Esophagus muscularis mucosa (tissue), 4 donors: ENCODE measurements at places on chromosomes 12 and 14. TPM values are rescaled to one million over a fixed set of nuclear protein-coding genes. Genes with fewer than 3 reads are reported as not detected.

The TTC9 gene
- total RNA-seq = 1.7 TPM

The CCDC197 gene
- not detected for total RNA-seq

The AP1G2 gene
- 15.9 TPM for total RNA-seq

GRCh38 chr14:78782551-78782950 is 612.4 kb downstream of the NRXN3 start:
- no peak for DNase-seq

GRCh38 chr14:52663850-52664249 is 31.5 kb downstream of the ERO1A start:
- no peak for DNase-seq

DNA sequence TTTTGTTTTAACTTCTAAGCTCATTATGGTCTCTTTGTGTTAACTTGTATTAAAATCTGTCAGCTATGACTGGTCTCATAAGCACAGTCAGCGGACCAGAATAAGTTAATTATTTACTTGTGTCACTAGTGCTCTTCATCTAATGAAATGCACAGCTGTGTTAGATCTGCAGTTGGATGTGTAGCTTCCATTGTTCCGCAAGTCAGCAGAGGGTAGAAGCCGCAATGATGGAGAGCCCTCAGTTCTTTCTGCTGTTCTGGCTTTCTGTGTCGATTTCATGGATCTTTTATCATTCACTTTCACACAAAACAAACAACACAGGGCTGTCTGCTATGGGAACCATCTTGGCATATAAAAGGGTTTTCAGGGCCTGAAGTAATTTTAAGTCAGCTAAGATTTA is 89.3 kb upstream of the RFX4 start:
- DNase-seq = no peak

DNA sequence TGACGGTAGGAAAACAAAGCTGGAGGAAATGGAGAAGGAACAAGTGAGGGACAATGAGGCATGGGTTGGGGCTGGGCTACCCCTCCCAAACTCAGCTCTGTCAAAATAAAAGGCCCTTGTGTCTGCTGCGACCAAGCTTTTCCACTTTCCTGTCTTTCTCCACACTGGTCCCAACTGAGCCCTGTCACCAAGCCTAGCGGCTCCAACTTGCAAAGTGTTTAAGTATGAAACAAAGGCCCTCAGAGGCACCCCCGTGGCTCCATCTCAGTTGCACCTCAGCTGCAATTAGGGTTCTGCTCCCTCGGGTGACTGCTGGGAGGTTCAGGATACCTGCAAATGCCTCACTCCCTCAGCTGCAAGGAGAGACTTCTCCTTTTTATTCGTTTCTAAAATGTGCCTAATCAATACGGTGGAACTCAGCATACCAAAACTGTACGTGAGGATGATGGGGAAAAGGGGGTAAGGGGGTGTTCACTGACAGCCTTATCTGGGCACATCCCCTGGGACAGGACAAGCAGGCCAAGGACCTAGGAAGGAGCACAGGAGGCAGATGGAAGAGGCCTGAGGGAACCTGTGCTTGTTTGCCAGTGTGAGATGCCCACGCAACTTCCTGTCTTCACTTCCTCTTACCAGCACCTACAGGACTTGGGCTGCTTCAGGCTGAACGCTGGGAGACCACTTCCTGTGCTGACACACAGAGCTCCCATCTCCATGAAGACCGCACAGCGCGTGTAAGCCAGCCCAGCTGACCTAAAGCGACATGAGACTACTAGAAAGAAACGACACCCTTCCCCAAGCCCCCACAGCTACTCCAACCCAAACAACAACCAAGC is 8.9 kb downstream of the VAMP1 start:
- no peak for DNase-seq

DNA sequence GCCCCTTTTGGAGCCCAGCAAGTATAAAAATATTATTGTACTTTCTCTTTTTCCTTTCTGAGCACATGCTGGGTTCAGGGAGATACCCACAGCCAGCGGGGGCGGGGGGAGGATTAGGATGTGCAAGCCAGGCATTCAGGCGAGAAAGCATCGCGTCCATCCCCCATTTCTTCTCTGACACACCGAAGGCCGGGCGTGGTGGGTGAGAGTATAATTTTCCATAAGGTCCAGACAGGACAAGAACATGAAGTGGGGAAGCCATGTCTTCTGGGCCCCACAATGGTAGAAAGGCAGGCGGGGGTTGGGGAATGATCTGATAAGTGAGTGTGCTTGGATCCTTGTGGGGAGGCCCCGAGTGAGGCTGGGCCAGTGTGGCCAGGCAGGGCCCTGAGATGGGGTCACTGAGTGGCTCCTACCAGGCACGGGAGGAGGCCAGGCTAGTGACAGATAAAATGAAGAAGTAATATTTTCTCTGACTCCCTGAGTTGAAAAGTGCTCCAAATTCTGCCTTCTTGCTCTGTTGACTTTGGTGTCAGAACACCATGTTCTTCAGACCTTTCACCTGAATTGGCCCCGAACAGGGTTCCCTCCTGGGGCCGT is 10.7 kb upstream of the LRTM2 start:
- DNase-seq = no peak

GRCh38 chr12:25694072-25694471 is 141.0 kb upstream of the LMNTD1 start:
- no peak for DNase-seq

DNA sequence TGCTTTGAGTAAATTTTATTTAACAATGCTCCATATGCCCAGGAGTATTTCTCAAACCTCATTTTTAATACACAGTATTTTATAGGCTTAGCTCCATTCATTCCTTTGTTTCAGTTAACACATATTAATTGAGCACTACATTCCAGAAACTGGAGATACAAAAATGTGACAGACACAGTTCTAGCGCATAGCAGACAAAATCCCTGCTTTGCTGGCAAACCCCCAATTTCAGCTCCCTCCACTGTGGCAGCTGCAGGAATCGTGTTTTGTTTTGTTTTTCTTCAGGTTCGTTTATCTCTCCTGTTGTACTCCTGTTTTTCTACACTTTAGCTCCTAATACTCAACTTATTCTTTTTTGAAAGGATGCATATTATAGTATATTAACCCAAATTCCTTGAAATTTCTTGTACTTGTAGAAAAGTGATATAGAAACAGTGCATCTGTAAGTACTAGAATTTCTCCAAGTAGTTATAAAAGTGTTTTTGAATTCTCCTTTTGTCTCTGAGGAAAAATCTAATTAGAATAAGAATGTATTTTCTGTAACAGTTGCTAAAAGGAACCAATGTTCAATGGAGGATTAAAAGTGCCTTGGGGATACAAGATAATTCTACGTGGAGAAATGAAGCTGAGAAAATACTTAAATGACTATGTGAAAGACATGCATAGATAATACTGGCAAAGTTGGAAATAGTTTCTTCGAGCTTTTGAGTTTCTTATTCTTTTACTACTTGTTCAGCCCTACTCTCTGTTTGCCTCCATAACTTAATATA is 6.4 kb upstream of the RAB21 start:
- no peak for DNase-seq

DNA sequence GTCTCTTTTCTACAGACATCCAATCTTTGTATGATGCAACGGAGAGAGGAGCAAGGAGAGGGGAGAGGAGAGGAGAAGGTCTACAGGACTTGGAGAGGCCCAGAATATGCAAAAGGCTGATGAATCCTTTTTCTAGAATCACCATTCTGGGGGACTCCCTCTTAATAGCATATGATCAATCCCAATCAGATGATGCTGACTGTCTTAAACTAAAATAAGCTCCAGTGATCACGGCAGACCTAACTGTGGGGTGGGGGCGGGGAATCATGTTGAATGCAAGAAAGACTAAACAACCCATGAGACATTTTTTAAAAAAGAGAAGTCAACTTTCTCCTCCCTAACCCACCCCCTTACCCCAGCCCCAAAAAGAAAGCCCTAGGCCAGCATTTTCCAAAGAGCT is 33.4 kb downstream of the BTBD7 start:
- no peak for DNase-seq

GRCh38 chr12:98645572-98646067 is 530 bp downstream of the APAF1 start:
- DNase-seq = no peak

DNA sequence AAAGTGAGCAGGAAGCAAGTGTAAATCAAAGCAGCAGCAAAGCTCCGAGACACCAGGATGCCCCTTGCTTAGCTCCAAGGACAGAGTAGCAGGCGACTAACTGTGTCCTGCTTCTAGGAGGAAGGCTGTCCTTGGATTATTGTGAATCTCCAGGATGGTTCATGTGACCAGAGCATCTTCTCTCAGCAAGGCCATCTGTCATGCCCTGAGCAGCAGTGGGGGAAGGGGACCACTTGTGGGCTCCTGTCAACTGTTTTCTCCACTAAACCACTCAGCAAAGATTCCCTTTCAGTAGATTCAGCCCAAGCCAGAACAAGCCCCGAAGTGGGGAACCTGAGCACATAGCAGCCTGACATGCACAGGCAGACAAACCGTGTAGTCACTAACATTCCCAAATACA is 19.4 kb downstream of the MAP3K9 start:
- DNase-seq = no peak

DNA sequence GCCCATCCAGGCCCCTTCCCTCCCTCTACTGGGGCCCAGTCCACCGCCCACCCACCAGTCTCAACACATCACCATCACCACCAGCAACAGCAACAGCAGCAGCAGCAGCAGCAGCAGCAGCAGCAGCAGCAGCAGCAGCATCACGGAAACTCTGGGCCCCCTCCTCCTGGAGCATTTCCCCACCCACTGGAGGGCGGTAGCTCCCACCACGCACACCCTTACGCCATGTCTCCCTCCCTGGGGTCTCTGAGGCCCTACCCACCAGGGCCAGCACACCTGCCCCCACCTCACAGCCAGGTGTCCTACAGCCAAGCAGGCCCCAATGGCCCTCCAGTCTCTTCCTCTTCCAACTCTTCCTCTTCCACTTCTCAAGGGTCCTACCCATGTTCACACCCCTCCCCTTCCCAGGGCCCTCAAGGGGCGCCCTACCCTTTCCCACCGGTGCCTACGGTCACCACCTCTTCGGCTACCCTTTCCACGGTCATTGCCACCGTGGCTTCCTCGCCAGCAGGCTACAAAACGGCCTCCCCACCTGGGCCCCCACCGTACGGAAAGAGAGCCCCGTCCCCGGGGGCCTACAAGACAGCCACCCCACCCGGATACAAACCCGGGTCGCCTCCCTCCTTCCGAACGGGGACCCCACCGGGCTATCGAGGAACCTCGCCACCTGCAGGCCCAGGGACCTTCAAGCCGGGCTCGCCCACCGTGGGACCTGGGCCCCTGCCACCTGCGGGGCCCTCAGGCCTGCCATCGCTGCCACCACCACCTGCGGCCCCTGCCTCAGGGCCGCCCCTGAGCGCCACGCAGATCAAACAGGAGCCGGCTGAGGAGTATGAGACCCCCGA is 6.8 kb upstream of the RNU7-1 start:
- DNase-seq = no peak

GRCh38 chr14:101474563-101475455 is 86.5 kb upstream of the DIO3 start:
- DNase-seq = no peak

DNA sequence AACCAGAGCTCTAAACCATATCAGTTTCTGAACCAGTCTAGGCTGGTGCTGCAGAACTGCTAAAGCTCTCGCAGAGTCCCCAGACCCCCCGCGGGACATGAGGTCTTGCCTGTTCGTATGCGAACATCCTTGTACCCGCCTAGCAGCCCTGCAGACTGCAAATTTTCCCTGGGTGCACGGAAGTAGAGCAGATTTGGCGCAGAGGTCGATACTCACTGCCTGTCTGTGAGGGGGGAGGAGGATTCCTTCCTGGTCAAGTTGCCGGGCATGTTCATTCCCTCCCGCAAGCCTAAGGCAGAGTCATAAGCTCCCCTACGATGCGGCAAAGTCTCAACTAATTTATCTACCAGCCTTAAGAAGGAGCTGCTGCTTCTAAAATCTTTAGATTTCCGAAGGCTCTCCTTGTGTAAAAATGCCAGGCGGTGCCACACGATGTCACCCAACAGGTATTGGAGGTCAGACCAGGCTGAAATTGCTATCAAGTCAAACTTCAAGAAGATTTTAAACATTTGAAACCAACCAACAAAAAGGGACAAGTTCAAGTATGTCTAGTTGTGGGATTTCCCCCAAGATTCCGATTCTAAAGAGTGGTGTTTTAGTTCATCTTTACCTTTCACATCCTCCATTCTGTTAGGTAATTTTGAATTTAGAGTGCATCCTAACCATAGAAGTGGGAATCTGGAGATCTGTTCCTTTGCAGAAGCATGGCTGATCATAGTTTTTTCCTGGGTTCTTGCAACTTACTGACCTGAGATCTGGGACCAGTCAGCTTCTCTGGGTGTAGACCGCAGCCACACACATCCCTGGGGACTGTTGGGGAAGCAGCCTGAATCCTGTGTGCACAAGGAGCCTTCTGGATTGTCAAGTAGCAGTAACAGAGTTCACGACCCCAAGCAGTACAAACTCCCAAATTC is 1.6 kb upstream of the PAX9 start:
- no peak for DNase-seq
